ENCODE measurements at places on chromosomes 16 and 17.
A peak's percentile ranks its signal among the peaks of the same experiment; 100 is the strongest.

- DNase-seq = peak; percentile 46
Measured at GRCh38 chr16:31460582-31461002, 1.3 kb downstream of the ARMC5 start.

DNA sequence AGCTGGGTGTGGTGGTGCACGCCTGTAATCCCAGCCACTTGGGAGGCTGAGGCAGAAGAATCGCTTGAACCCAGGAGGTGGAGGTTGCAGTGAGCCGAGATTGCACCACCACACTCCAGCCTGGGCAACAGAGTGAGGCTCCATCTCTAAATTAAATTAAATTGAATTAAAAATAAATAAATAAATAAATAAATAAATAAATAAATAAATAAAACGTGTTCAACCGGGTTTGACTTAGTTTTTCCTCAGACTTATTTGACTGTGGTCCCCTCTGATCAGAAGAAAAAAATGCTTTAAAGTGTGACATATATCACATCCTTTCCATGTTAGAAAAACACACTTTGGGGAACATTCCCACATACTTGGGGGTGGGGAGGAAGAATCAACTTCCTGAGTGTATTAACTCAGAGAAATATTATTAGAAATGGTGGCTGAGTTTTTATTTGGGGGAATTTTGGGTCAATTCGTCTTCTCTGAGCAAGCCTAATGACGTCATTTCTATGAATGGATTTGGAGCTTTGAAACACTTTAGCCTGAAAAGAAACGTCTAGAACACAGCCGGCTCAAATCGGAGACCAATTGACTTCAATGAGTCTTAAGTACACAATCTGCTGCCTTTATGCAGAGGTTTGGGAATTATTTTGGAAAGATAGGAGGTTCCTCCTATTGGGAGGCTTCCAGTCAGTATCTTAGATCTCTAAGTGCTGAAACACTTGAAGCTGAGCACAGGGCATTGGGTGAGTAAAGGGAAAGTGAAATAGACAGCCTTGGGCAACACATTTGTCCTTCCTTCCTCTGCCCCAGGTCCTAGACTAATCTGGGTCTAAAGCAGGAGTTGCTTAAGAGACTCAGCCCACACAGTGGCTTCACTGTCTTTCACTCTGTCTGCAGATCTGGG is 132.6 kb downstream of the PITPNC1 start:
- DNase-seq = no peak

DNA sequence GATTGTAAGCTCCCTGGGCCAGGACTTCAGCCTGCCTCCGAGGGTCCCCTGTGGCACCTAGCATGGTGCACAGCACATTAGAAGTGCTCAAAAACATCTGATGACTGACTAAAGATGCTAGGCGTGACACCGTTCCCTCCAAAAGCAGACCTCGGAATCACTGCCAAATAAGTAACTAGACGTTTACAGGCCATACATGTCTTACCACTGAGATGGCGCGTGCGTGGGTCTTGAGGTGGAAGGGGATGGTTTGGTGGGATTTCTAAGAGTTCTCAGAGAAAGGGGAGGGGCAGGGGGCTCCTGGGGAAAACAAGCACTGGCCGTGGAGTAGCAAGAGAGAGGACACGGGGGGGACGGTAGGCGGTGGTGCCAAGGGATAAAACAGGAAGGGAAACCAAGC is 12.4 kb downstream of the MPO start:
- no peak for DNase-seq

DNA sequence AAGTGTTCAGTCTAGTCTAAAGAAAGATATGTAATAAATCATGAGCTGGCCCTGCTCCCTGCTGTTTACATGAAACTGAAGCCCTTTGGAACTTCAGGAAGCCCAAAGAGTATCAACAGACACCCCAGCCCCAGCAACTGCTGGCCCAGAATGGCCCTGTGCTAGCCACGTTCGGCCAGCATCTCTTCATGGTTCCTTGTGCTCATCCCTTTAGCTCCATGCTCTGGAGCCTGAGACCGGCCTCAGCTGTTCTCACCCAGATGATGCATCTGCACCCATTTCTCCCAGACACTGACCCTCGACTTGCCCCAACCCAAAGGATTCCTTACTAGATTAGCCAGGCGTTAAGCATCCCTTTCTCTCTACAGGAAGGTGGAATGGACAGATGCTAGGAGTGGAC is 207.3 kb downstream of the HS3ST3B1 start:
- no peak for DNase-seq

- DNase-seq = no peak
Measured at GRCh38 chr17:9531034-9531433, 44.6 kb downstream of the STX8 start.

DNA sequence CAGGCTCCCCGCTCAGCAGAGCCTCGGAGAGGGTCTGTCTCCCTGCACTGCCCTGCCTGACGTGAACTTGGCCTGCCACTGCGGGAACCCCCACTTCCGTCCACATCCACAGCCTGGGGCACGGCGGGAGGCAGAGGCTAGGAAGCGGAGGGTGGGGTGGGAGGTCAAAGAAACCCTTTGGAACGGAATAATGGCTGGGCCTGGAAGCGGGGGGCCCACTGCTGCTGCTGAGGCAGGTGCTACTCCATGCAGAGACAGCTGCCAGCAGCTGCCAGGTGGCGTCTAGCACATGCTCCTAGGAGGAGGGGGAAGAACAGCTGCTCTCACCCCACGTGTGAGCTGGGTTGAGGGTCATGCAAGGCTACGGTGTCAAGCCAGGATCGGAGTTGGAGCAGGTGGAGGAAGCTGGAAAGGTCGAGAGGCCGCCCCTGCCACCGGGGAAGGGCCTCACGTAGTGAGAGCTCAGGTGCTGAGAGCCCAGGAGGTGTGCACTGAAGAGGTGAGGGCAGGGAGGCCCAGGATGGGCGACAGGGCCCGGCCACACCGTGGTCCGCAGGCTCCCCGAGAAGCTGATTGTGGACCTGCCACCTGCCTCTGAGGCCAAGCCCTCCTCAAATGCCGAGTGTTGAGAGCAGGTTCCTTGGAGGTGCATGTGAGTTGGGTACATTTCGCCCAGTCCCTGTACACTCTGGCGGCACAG is 9.8 kb downstream of the FSCN2 start:
- peak; percentile 81 for DNase-seq

DNA sequence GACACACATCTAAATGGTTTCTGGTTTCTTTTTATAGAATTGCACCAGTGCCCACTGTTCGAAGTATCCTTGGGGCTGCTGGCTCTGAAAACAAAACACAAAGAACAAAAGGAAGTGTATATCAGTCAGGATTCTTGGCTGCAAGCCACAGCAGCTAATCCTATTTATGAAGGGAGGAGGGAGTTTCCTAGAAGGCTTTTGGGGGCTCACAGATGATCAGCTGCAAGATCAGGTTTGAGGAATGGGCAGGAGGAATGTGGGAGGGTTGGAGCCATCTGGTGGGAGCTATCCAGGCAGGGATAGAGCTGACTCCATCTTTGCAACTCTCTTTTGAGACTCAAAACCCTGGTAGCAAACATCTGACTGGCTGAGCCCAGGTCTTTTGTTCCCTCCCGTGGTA is 118.3 kb upstream of the EEF2KMT start:
- DNase-seq = no peak

- DNase-seq = no peak
Measured at GRCh38 chr16:87960852-87961251, 9.6 kb downstream of the BANP start.

DNA sequence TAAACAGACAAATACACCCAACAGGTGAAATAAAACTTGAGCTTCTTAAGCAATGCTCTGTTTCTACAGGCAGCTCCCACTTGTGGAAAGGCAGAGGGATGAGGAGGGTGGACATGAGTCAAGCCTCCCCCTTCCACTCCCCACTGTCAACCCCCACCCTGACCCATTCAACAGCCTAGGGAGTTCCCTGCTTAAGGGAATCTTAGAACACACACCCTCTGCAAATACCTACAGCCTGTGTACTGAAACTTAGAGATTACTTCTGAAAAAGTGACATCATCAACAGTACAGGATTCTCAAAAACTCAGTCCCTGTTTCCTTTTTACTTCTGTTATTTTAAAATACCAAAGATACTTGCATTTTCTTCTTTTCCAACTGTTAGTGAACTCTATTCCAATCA is 345.4 kb downstream of the SOX9 start:
- no peak for DNase-seq

- no peak for DNase-seq
Measured at GRCh38 chr16:87897521-87898505, 28.5 kb upstream of the SLC7A5 start.

- no peak for DNase-seq
Measured at GRCh38 chr17:26809033-26809432, 484.9 kb upstream of the WSB1 start.

All from SK-N-DZ (cell line).